ENCODE measurements at places on chromosomes 3 and 15.

DNA sequence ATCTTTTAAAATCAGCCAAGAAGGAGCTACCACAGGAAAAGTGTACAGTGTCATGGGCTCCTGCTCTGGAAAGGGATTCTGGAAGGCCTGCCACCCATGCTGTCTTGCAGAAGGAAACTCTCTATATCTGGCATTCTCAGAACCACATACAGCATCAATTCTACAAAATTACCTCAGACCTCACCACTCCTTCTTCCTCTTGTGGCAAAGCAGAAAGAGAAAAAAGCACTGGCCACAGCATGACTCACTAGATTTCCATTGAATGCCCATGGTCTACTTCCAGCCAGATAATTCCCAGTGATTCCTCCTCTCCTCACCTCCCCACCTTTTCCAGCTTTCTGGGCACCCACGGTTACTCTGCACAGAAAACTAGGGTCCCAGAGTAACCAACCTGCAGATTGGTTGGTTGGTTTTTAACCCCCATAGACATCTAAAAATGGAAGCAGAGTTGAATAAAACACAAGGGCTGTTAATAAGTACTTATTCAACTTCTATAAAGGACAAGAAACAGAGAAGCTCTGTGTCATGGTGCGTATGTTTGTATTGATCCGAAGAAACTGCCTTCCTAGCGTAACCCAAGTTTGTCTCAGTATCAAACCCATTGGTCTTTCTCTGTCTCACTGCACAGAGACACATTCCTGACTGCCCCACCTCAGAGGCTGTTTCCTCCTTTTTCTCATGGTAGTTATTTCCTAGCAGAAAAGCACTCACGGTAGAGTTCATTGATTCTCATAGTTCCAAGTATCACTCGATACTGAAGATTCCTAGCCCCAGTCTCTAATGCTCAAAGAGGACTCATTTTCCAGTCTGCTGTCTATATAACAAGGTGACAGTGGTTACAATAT lies 67.7 kb downstream of the LDHAL6B start:
- DNase-seq: no peak

DNA sequence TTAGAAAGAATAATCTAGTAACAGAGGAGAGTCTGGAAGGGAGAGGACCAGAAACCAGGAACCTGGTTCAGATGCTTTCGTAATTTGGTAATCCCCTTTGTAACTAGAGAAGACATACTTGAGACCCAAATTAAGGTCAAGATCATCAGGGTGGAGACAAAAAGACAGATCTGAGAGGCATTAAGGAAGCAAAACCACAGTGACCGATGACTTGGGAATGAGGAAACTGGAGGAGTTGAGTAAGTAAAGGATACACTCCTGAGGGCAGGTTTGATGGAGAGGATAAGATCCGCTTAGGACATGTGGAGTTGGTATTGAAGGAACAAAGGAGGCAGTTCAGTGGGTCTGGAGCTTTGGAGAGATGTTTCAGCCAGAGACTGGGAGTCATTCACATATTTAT lies 23.6 kb upstream of the BCL2A1 start:
- no peak for DNase-seq

- no peak for DNase-seq
Measured at GRCh38 chr3:45105855-45106671, 40.1 kb downstream of the CDCP1 start.

GRCh38 chr3:46289966-46290365 lies 47.7 kb downstream of the CCR3 start:
- DNase-seq: no peak

DNA sequence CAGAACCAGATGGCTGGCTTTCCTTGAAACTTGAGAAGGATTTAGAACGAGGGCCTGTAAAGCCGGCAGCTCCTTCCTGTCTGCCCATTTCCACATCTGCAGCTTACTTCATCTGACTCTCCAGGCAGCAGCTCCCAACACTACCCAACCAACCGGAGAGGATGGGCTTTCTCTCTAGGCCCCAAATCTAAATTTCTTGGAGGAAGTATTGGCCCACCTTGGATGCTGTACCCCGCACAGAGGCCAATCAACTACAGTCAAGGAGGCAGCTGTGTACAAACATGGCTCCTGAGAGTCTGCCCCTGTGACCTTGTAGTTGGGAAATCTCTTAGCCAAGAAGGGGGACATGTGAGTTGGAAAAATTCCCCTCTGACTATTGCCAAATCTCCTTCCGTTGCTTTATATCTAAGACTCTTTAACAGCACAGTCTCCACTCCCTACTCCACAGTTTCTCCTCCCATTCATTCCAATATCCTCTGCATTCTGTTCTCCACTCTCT lies 8.0 kb upstream of the ACAP2 start:
- peak; percentile 88 for DNase-seq

- peak; percentile 66 for DNase-seq
Measured at GRCh38 chr3:132265488-132265887, 51.7 kb upstream of the ACP3 start.

- no peak for DNase-seq
Measured at GRCh38 chr3:42092006-42092405, 849 bp downstream of the TRAK1 start.

DNA sequence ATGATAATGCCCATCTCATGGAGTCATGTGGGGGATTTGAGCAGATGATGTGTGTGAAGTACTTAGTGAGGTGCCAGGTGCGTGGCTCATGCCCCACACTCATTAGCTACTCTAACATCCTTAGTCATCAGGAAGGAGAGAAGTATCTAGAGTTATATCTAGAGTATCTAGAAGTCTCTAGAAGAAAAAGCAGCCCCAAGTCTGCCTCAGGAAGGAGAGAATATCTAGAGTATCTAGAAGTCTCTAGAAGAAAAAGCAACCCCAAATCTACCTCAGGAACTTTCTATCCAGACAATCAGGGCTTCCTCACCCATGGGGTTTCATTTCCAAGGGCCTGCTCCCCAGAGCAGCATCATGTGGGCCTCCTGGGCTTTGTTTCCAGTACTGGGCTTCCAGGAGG lies 24.7 kb upstream of the DOCK3 start:
- DNase-seq: no peak

GRCh38 chr3:144307951-144308350 lies 336.3 kb downstream of the DIPK2A start:
- no peak for DNase-seq
